ENCODE measurements at places on chromosomes 2 and 18. TPM values are rescaled to one million over a fixed set of nuclear protein-coding genes. Genes with fewer than 3 reads are reported as not detected.
A peak's percentile ranks its signal among the peaks of the same experiment; 100 is the strongest.

DNA sequence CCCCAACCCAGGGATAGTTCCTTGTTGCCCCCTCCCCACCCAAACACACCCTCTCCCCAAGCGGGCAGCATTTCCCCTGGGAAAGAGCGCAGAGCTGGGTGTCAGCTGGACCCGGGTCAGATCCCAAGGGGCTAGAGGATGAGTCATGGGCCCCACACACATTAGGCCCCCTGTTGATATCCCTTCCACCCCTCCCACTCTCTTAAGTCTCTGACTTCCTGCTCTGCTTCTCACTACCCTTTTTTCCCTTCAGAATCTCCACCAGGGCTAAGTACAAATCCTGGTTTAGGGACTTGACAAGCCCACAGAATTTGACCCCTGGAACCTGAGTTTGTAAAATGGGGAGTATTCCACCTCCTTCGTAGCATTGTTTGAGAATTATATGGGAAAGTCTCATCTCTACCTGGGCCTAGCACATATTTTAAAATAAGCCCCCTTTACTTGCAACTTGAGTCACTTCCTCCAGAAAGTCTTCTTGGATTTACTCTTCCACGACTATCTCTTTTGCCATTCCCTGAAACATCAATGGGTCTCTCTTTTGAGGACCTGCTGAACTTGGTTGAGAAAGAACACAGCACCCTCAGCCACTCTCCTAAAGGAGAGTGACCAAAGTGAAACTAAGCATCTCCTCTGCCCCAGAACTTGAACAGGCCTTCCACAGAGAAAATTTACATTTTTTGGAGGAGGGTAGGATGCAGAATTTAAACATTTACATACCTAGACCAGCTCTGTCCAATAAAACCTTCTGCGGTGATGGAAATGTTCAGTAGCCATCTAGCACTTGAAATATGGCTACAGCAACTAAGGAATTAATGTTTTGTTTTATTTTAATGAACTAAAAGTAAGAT is 4.7 kb downstream of the RTKN start:
- no peak overlapping the region for H3K27ac ChIP-seq
- peaks cover 41% of the 10 kb centered on the region for H3K4me1 ChIP-seq
- H3K4me3 ChIP-seq = no peak overlapping the region
- DNase-seq = no peak

DNA sequence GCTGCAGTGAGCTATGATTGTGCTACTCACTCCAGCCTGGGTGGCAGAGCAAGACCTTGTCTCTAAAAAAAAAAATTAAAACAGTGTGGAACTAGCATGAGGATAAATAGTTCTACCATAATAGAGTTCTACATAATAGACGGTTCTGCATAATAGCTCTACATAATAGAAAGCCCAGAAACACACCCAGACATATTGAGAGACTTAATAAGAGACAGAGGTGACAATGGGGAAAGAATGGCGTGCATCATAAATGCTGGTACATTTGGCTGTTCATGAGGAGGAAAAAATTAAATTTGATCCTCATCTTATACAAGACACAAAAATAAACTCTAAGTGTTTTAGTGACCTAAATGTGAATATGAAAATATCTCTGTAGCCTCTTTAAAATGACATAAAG is 58.5 kb downstream of the PTRHD1 start:
- H3K27me3 ChIP-seq = no peaks in the 10 kb centered on the region
- H3K36me3 ChIP-seq = peaks cover 6% of the 10 kb centered on the region
- DNase-seq = no peak
- no peak overlapping the region for H3K4me3 ChIP-seq

- no peaks in the 10 kb centered on the region for H3K4me1 ChIP-seq
- no peak overlapping the region for H3K4me3 ChIP-seq
- no peaks in the 10 kb centered on the region for H3K36me3 ChIP-seq
- no peak overlapping the region for H3K27ac ChIP-seq
- no peak for DNase-seq
Measured at GRCh38 chr2:198546122-198546521, 741.7 kb downstream of the PLCL1 start.

GRCh38 chr2:233060501-233060979 is 398 bp downstream of the INPP5D start:
- DNase-seq = no peak
- no peak overlapping the region for H3K4me3 ChIP-seq
- H3K4me1 ChIP-seq = no peaks in the 10 kb centered on the region
- H3K27ac ChIP-seq = no peak overlapping the region
- H3K27me3 ChIP-seq = peaks cover 24% of the 10 kb centered on the region

GRCh38 chr18:75047240-75047961 is 161.5 kb downstream of the PTGR3 start:
- H3K27ac ChIP-seq = no peak overlapping the region
- no peaks in the 10 kb centered on the region for H3K4me1 ChIP-seq
- no peak for DNase-seq
- no peaks in the 10 kb centered on the region for H3K27me3 ChIP-seq

GRCh38 chr2:239835056-239835455 is 190.1 kb downstream of the NDUFA10 start:
- H3K4me3 ChIP-seq = no peak overlapping the region
- H3K4me1 ChIP-seq = no peaks in the 10 kb centered on the region
- no peaks in the 10 kb centered on the region for H3K27me3 ChIP-seq
- H3K27ac ChIP-seq = no peak overlapping the region

- H3K4me1 ChIP-seq = peaks cover 69% of the 10 kb centered on the region
- no peaks in the 10 kb centered on the region for H3K27me3 ChIP-seq
- peak; percentile 75 for DNase-seq
- H3K27ac ChIP-seq = peak overlapping the region; percentile 93
- H3K36me3 ChIP-seq = peaks cover 18% of the 10 kb centered on the region
Measured at GRCh38 chr18:58584200-58585127, 44.4 kb downstream of the ALPK2 start.

- H3K27me3 ChIP-seq = peaks cover 2% of the 10 kb centered on the region
- H3K4me1 ChIP-seq = peaks cover 23% of the 10 kb centered on the region
- no peak overlapping the region for H3K4me3 ChIP-seq
- H3K36me3 ChIP-seq = no peaks in the 10 kb centered on the region
Measured at GRCh38 chr2:218392459-218392858, 7.2 kb upstream of the CTDSP1 start.

DNA sequence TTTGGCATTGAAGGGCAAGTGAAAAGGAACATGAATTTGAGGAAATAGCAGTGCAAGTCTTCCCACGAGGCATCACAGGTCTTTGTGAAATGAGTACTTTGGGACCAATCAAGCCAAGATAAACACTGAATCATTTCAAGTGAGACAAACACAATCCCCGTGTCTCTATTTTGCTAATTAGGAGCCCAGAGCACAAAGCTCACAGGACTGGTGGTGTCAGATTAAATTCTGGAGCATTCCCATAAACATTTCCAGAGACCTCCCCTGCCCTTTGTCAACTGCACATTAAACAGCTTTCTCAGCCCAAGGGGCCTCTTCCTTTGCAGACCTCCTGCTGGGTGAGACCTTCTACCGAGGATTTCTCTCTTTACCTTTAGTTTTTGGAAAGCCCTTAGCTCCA is 50.7 kb downstream of the DAPL1 start:
- no peak for DNase-seq
- peaks cover 10% of the 10 kb centered on the region for H3K27me3 ChIP-seq
- H3K36me3 ChIP-seq = no peaks in the 10 kb centered on the region
- no peaks in the 10 kb centered on the region for H3K4me1 ChIP-seq
- no peak overlapping the region for H3K27ac ChIP-seq

- peak; percentile 26 for DNase-seq
- peaks cover 20% of the 10 kb centered on the region for H3K36me3 ChIP-seq
- H3K4me3 ChIP-seq = no peak overlapping the region
Measured at GRCh38 chr18:58552057-58552461, 76.8 kb downstream of the ALPK2 start.

DNA sequence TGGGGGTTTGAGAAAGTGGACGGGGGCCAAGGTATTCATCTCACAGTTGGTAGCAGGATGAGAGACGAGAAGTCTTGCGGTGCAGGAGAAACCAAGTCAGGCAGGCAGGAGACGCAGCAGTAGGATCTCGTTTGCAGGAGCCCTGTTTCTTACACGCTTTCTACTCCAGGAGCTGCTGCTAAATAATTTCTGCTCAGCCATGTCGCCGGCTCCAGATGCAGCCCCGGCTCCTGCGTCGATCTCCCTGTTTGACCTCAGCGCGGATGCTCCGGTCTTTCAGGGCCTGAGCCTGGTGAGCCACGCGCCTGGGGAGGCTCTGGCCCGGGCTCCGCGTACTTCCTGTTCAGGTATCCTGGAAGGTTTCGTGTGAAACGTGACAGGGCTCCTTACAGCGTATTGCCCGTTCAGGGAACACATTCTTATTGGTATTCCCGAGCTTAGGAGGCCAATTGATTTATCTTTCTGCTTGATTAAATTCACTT is 494 bp downstream of the ANKZF1 start:
- H3K36me3 ChIP-seq = peaks cover 9% of the 10 kb centered on the region
- no peaks in the 10 kb centered on the region for H3K27me3 ChIP-seq
- peak overlapping the region; percentile 90 for H3K27ac ChIP-seq
- H3K4me1 ChIP-seq = peaks cover 25% of the 10 kb centered on the region
- no peak for DNase-seq

- no peaks in the 10 kb centered on the region for H3K36me3 ChIP-seq
- no peak for DNase-seq
- H3K27me3 ChIP-seq = no peaks in the 10 kb centered on the region
Measured at GRCh38 chr2:196992466-196992865, 66.0 kb upstream of the PGAP1 start.

- DNase-seq = no peak
- no peaks in the 10 kb centered on the region for H3K27me3 ChIP-seq
- H3K4me3 ChIP-seq = no peak overlapping the region
Measured at GRCh38 chr2:138029276-138029675, 65.0 kb downstream of the HNMT start.

GRCh38 chr18:5456577-5457461 is 87.0 kb downstream of the EPB41L3 start:
- H3K4me3 ChIP-seq = peak overlapping the region; percentile 42
- no peaks in the 10 kb centered on the region for H3K4me1 ChIP-seq
- H3K27ac ChIP-seq = peak overlapping the region; percentile 54
- no peaks in the 10 kb centered on the region for H3K27me3 ChIP-seq
- H3K36me3 ChIP-seq = no peaks in the 10 kb centered on the region

DNA sequence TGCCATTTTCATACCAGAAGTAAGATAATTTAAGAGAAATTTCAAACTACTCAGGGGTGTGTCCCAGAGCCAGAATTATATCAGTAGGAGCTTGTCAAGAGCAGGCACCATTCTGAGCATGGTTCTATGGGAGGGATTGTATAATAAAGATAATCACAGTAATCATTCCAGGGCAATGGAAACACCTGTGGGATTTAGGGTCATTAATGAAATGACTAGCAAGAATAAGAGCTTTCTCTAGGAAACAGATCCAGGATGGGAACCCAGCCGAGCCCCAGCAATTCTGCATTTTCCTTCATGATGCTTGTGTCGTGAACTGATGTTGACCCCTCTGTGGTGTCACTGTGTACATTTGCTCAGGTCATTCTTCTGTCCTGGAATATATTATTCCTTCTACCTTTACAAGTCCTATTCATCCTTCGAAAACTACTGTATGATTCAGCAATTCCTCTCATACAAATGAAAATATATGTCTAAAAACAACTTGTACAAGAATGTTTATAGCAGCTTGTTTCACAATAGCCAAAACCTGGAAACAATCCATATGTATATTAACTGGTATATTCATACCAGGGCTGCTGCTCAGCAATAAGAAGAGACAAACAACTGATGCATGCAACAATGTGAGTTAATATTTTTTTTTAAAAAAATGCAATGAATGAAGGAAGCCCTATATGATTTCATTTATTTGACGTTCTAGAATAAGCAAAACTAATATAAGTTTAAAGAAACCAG is 687.8 kb upstream of the KLHL29 start:
- H3K36me3 ChIP-seq = no peaks in the 10 kb centered on the region
- DNase-seq = no peak
- H3K4me1 ChIP-seq = no peaks in the 10 kb centered on the region
- no peak overlapping the region for H3K4me3 ChIP-seq

- peak overlapping the region; percentile 2 for H3K4me3 ChIP-seq
- peak; percentile 74 for DNase-seq
- H3K27me3 ChIP-seq = peaks cover 3% of the 10 kb centered on the region
- peak overlapping the region; percentile 67 for H3K27ac ChIP-seq
Measured at GRCh38 chr2:67876176-67876575, 186.6 kb downstream of the C1D start.

DNA sequence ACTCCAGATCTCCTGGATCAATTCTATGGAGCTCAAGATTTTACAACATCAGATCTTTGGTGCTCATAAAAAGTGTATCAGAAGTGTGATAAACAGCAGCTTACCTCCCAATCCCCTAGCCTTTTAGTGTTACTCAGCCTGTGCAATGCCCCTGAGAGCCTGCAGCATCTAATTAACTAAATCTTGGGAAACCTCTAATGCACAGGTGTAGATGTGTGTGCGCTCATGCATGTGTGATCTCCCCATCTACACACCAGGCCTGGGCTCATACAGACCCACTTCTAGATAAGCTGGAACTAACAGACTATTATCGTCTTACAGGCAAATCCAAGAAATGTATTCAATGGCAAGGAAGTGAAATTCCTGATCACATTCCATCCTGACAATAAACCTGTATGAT is 7.5 kb downstream of the SUCLG1 start:
- DNase-seq = no peak
- H3K4me1 ChIP-seq = peaks cover 18% of the 10 kb centered on the region
- no peak overlapping the region for H3K27ac ChIP-seq
- no peaks in the 10 kb centered on the region for H3K36me3 ChIP-seq

- H3K27ac ChIP-seq = no peak overlapping the region
- no peaks in the 10 kb centered on the region for H3K4me1 ChIP-seq
- H3K36me3 ChIP-seq = no peaks in the 10 kb centered on the region
- DNase-seq = no peak
- peaks cover 6% of the 10 kb centered on the region for H3K27me3 ChIP-seq
- no peak overlapping the region for H3K4me3 ChIP-seq
Measured at GRCh38 chr18:80074697-80075096, 34.4 kb upstream of the ADNP2 start.

- H3K27ac ChIP-seq = peak within 1 kb of the TSS; percentile 81
- H3K4me1 ChIP-seq = peaks cover 56% of the 10 kb centered on the region
- peaks cover 1% of the 10 kb centered on the region for H3K27me3 ChIP-seq
- peak; percentile 72 for DNase-seq
- H3K36me3 ChIP-seq = no peaks in the 10 kb centered on the region
- H3K4me3 ChIP-seq = peak within 1 kb of the TSS; percentile 92
Measured at GRCh38 chr2:205682239-205682970, at the start of gene NRP2. Gene NRP2 (plus strand): TSS chr2:205682501. CDS start chr2:205683291, 790 bp downstream.

- no peak overlapping the region for H3K27ac ChIP-seq
- no peaks in the 10 kb centered on the region for H3K4me1 ChIP-seq
- no peak for DNase-seq
Measured at GRCh38 chr18:46555724-46556123, 101.3 kb downstream of the LOXHD1 start.

GRCh38 chr2:183995632-183996031 is 602.7 kb upstream of the ZNF804A start:
- DNase-seq = no peak
- H3K27ac ChIP-seq = no peak overlapping the region
- no peaks in the 10 kb centered on the region for H3K27me3 ChIP-seq
- H3K4me1 ChIP-seq = no peaks in the 10 kb centered on the region
- no peak overlapping the region for H3K4me3 ChIP-seq
- 0 out of 2 replicates have a peak, but pooled peaks cover 3% of the 10 kb centered on the region for H3K36me3 ChIP-seq

GRCh38 chr2:6370753-6371551 is 494.8 kb downstream of the CMPK2 start:
- H3K27me3 ChIP-seq = 0 out of 2 replicates have a peak, but pooled peaks cover 2% of the 10 kb centered on the region
- H3K4me3 ChIP-seq = no peak overlapping the region
- peaks cover 32% of the 10 kb centered on the region for H3K4me1 ChIP-seq
- DNase-seq = peak; percentile 28
- no peaks in the 10 kb centered on the region for H3K36me3 ChIP-seq

Gene SERPINB11
- not detected for total RNA-seq

Gene KCNIP3
- 2.4 TPM for total RNA-seq

Gene MEP1B
- not detected for total RNA-seq

Gene PMAIP1
- total RNA-seq = 6.9 TPM

Gene MFF
- total RNA-seq = 73.6 TPM

Gene SLC9A4
- total RNA-seq = not detected

Gene RAB10
- 133 TPM for total RNA-seq

Gene SPP2
- total RNA-seq = not detected

Gene CGREF1
- total RNA-seq = not detected

Gene AFF3
- total RNA-seq = 0.97 TPM

Gene AFG3L2
- 35.8 TPM for total RNA-seq

Gene DPYSL5
- total RNA-seq = not detected

Gene TFCP2L1
- not detected for total RNA-seq
